GM12878 (cell line): ENCODE measurements at places on chromosomes 6 and 20.

DNA sequence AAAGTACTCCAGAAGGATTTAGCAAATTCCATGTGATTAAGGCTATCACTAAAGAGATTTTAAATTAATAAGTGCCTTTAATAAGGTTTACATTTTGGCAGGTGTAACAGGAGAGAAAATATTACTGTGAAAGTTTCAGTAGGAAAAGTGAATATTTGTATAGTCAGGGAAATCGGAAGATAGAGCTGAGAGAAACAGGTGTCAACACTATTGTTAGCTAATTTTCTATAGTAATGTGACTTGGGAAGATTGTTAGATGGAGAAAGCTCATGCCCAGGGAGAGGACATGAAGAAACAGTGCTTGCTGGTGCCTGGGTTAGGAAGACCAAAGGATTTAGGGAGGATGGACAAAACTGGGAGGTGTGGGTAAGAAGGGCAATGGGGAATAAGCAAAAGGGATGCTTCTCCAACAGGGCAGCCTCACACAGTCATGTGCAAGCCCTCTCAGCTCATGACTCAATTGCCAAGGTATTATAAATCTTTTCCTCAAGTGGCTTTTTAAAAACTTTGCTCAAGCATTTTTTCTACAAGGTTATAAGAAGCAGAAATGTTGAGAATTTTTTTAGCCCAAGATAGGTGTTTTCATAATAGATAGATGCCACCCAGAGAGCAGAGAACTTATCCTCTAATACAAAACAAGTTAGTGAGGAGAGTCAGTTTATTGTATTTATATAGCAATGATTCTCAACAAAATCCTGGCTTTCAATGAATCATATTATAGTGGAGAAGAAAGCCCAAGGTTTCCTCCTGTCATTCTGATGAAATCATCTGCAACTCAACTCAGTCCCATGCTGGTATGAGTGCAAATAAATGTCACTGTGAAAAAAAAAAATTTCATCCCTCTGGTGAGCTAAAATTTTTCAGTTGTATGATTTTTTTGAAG is 325.2 kb upstream of the NT5E start:
- H3K27ac ChIP-seq: no peak overlapping the region
- no peak overlapping the region for H3K4me3 ChIP-seq
- no peaks in the 10 kb centered on the region for H3K27me3 ChIP-seq
- no peaks in the 10 kb centered on the region for H3K4me1 ChIP-seq
- no peaks in the 10 kb centered on the region for H3K36me3 ChIP-seq

DNA sequence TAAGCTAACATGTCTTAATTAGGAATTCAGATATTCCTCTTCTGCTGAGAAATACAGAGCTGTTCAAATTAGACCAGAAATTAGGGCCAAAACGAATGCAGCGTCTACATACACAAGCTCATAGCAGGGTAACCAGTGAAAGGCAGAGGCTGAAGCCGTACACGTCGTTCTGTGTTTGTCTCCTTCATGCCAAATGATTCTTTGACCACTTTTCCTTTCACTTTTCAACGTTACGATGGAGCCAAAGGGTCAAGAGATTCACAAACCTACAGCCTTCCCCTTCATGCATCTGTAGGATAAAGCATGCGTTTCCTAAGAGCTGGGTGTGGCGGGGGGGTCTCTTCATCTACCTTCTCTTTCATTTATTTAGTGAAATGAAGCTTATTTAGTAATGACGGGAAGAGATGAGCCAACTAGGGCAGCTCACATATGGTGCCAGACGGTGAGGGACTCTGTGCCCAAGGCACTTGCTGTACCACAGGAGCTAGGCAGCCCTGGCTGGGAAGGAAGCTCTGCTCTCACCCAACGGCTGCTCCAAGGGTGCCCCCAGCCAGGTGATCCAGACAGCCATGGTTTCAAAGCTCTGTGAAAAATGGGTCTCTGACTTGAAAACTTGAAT is 178.0 kb downstream of the ATXN1 start:
- no peak overlapping the region for H3K27ac ChIP-seq
- H3K27me3 ChIP-seq: no peaks in the 10 kb centered on the region
- H3K4me1 ChIP-seq: peaks cover 8% of the 10 kb centered on the region
- H3K4me3 ChIP-seq: no peak overlapping the region
- no peak for DNase-seq

- DNase-seq: no peak
- peak overlapping the region; percentile 35 for H3K27ac ChIP-seq
- H3K36me3 ChIP-seq: no peaks in the 10 kb centered on the region
Observed at GRCh38 chr6:27791182-27791943, 120.8 kb downstream of the OR2B2 start.

DNA sequence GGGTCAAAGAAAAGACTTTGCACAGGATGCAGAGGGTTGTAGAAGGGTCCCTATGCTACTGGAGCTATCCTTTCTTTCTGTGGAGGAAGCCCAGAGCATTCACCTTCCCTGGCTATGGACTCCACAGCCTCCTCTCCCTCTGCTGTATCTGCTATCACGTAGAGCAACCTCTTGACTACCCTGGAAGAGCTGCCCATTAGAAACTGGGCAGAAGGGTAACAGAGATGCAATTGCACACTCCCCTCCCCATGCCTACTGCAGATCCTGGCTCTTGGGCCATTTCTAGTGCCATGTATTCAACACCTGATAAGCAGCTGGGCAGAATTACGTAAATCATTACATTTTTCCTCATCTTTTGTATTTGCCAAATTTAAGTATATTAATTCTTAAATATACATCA is 3.1 kb downstream of the KLHL31 start:
- no peak for DNase-seq
- H3K4me1 ChIP-seq: no peaks in the 10 kb centered on the region
- H3K4me3 ChIP-seq: no peak overlapping the region
- H3K27me3 ChIP-seq: no peaks in the 10 kb centered on the region; the same call in 1 of the 2 replicates

GRCh38 chr20:13037727-13038126 is 29.0 kb downstream of the SPTLC3 start:
- no peak overlapping the region for H3K27ac ChIP-seq
- DNase-seq: no peak
- no peak overlapping the region for H3K4me3 ChIP-seq
- no peaks in the 10 kb centered on the region for H3K4me1 ChIP-seq

DNA sequence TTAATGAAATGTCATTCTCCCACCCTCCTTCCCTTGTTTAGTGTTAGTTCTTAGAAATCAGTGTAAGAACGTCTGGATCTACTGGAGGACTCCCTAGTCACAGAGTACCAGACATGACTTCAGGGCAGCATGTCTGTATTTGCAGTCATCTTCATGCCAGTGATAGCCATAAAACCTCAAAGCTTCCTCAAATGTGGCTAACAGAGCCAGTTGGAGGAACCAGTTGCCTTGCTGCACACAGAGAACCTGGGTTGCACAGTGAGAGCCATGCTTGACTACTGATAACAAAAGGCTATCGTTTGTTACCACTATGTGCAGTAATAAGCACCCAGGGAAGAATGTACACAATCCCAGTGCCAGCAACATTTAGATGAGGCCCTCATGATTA is 20.1 kb downstream of the NT5E start:
- H3K4me3 ChIP-seq: no peak overlapping the region
- no peak for DNase-seq
- H3K36me3 ChIP-seq: no peaks in the 10 kb centered on the region

GRCh38 chr6:43070028-43070632 is 6.0 kb upstream of the PTK7 start:
- no peak overlapping the region for H3K4me3 ChIP-seq
- no peaks in the 10 kb centered on the region for H3K4me1 ChIP-seq
- no peak for DNase-seq
- no peaks in the 10 kb centered on the region for H3K36me3 ChIP-seq
- H3K27ac ChIP-seq: no peak overlapping the region

DNA sequence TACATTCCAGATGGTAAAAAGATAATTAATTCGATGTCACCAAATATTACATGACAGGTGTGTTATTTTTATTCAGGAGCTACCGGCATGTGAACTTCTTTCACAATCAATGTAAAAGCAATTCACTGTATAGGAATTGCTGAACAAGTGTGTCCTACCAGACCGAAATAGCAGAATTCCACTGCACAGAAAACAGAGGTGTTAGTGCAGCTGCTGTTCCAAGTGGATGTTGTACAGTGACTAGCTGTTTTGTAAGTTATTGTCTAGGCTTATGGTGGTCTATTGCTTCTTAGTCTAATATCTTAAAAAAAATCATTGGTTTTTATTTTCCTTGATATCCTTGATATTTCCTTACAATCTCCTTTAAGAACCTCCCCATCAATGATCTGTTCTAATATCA is 107.4 kb downstream of the COL19A1 start:
- peaks cover 1% of the 10 kb centered on the region for H3K36me3 ChIP-seq
- no peak overlapping the region for H3K4me3 ChIP-seq
- no peaks in the 10 kb centered on the region for H3K27me3 ChIP-seq
- no peaks in the 10 kb centered on the region for H3K4me1 ChIP-seq
- no peak overlapping the region for H3K27ac ChIP-seq

DNA sequence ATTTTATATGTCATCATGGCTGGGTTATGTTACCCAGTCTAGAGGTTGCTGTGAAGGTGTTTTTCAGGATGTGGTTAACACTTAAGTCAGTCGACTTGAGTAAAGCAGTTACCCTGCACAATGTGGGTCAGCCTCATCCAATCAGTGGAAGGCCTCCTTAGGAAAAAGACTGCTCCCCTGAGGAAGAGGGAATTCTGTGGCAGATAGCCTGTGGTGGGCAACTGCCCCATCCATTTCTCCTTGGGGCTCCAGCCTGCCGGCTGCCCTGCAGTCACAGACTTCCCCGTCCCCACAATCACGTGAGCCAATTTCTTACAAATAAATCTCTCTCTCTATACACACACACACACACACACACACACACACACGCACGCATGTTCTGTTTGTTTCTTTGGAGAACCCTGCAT is 34.5 kb upstream of the MPC1 start:
- no peaks in the 10 kb centered on the region for H3K27me3 ChIP-seq
- H3K4me3 ChIP-seq: no peak overlapping the region
- H3K4me1 ChIP-seq: peaks cover 13% of the 10 kb centered on the region
- no peaks in the 10 kb centered on the region for H3K36me3 ChIP-seq
- no peak overlapping the region for H3K27ac ChIP-seq

DNA sequence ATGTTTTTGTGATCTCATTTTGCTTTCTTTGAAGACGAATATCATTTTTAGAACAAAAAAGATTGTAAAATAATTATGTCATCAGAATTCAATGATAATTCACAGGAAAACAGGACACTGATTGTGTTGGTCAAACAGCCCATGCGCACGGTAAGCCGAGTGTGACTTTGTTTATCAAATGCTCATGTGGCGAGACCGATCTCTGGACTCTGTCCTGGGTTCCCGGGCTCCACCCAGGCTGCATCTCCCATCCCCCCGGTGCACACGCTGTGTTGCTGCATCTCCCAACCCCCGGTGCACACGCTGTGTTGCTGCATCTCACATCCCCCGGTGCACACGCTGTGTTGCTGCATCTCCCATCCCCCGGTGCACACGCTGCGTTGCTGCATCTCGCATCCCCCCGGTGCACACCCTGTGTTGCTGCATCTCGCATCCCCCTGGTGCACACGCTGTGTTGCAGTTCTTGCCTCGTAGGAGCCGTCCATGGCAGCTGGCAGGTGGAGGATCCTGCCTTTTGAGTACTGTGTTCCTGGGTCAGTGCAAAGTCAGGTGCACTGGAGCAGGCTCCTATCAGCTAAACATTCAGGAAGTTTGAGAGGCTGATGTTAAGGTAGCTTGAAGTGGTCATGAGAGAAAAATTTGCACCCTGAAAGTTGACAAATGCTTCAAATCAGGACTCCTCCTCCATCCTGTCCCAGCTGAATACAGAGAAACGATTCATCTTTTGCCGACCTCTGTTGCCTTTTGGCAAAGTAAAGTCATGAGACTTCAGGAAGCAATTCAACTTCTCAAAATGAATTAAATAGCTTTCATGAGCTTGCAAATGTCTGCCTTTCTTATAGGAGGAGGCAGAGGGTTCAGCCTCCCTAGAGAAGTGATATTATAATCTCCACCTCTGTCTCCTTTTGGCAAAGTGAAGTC is 77.1 kb upstream of the FRMD1 start:
- H3K27me3 ChIP-seq: no peaks in the 10 kb centered on the region
- H3K4me3 ChIP-seq: no peak overlapping the region
- H3K4me1 ChIP-seq: no peaks in the 10 kb centered on the region
- DNase-seq: no peak
- no peak overlapping the region for H3K27ac ChIP-seq

DNA sequence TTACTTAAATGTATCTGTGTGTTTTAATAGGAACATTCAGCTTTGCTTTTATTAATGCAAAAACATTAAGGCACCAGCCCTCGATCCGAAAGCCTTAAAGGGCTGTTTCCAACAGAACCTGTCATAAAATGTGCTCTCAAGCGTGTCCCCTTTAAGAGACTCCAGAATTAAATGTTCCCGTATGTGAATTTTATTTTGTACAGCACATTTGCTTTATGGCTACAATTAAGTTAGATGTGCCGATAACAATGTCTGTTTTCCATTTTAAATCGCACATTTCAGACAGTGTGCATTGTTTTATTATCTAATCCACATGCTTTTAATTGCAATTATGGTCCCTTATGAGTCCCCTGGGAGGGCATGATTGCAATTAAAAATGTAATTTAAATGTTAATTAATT is 198.9 kb downstream of the TSHZ2 start:
- H3K4me1 ChIP-seq: no peaks in the 10 kb centered on the region
- H3K36me3 ChIP-seq: no peaks in the 10 kb centered on the region
- no peak for DNase-seq
- no peak overlapping the region for H3K4me3 ChIP-seq

DNA sequence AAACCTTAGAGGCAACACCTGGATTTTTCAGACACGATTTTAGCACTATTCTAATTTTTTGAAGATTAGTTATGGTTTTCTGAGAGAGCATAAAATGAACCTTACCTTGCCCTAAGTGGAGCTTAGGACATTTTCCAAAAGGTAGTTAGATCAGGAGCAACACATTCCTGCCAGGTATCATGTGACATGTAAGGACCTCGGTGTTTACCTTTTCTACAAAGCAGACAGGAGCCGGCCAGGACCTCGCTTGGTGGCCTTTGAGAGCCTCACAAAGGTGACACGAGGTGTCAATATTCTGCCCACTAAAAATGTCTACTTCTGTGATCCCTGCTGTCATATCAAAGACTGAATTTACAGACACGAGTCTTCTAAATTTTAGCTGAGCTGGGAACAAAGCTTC is 174.9 kb downstream of the SMOC2 start:
- H3K4me3 ChIP-seq: no peak overlapping the region
- DNase-seq: no peak
- H3K36me3 ChIP-seq: no peaks in the 10 kb centered on the region

GRCh38 chr20:15840636-15841301 is 732.5 kb downstream of the KIF16B start:
- DNase-seq: no peak
- H3K27ac ChIP-seq: no peak overlapping the region
- H3K4me3 ChIP-seq: no peak overlapping the region
- H3K27me3 ChIP-seq: no peaks in the 10 kb centered on the region
- H3K36me3 ChIP-seq: no peaks in the 10 kb centered on the region
- no peaks in the 10 kb centered on the region for H3K4me1 ChIP-seq

DNA sequence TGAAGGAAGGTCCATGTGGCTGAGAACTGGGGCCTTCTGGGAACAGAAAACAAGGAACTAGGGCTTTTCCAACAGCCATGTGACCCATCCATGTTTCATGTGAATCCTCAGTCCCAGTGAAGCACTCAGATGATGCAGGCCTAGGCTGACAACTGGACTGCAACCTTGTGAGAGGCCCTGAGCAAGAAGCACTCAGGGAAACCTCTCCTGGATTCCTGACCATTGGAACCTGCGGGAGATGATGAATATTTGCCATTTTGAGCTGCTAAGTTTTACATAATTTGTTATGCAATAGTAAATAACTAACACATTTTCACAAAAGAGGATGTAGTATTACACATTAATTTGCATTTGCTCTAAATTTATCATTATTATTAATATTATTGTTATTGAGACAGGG is 38.4 kb upstream of the HLA-G start:
- peaks cover 4% of the 10 kb centered on the region; the same call in 1 of the 2 replicates for H3K27me3 ChIP-seq
- H3K27ac ChIP-seq: no peak overlapping the region
- H3K4me1 ChIP-seq: 0 out of 2 replicates have a peak, but pooled peaks cover 3% of the 10 kb centered on the region
- DNase-seq: no peak
- no peak overlapping the region for H3K4me3 ChIP-seq
- no peaks in the 10 kb centered on the region for H3K36me3 ChIP-seq
